Coronary artery (tissue), 2 donors: ENCODE measurements at places on chromosomes 6 and 20.

- DNase-seq, result no peak
Measured at GRCh38 chr6:167331565-167331964, 6.7 kb downstream of the TTLL2 start.

GRCh38 chr6:35708585-35708984 lies 19.9 kb upstream of the FKBP5 start:
- DNase-seq, result no peak

DNA sequence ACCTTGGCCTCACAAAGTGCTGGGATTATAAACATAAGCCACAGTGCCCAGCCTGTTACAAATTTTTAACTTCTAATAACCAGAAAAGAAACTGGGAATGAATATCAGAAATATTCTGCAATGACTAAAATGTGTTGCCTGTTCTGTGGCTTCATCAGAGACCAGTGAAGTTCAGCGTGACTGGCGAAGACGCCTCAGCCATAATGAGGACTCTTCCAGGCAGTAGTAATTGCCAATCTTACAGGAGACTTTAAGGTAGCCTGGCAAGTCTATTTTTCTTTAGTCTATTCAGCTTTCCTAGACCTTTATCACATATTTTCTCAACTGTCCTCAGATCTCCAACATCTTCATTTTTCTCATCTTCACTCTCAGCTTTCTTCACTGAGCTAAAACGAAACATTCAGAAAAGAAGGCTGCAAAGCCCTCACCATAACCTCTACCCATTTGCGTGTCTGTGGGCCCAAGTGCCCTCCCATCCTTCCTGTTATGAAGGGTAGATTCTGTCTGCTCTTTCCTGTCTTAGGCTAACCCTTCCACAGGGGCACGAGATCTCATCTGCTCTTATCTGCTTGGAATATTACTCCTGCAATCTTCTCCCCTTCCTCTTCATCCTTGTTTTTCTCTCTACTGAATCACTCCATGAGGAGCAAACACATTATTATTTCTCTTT lies 42.0 kb upstream of the OLIG3 start:
- no peak for DNase-seq

GRCh38 chr6:166946125-166946524 lies 10.2 kb downstream of the RNASET2 start:
- peak; percentile 62 for DNase-seq

- peak; percentile 74 for DNase-seq
Measured at GRCh38 chr20:36065427-36065998, 89.0 kb upstream of the EPB41L1 start.

- no peak for DNase-seq
Measured at GRCh38 chr6:28769626-28770402, 154.0 kb downstream of the TRIM27 start.

DNA sequence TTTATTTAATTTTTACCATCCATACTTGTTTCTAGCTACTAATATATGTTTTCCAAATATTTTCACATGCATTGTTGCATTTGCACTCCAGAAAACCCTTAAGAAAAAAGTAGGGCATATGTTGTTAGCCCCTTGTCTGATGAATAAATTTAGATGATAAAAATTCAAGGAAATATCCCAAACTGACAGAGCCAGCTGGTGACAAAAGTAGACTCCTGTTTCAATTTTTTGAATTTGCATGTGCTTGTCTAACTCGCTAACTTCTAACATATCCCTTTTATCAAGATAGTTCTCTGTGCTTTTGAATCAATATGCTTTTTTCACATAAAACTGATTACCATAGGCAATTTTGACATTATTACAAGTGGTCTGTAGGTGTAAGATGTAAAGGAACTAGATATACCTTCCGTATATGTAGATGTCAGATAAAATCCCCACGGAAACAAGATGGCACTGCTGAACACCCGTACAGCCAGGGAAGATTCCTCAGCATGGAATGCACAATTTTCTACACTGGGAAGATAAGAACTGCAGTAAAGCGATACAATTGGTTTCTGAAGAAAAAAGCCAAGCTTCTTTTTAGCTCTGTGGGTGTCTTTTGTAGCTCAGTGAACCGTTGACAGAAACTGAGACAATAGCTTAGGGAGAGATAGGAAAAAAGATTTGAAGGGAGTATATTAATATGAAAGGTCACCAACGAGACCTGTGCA lies 437.6 kb upstream of the RNF217 start:
- no peak for DNase-seq

- DNase-seq, result no peak
Measured at GRCh38 chr6:118712969-118713368, 61.6 kb upstream of the CEP85L start.

GRCh38 chr20:32537657-32538525 lies 47.2 kb downstream of the NOL4L start:
- no peak for DNase-seq
